ENCODE measurements at places on chromosomes 6 and 20.

DNA sequence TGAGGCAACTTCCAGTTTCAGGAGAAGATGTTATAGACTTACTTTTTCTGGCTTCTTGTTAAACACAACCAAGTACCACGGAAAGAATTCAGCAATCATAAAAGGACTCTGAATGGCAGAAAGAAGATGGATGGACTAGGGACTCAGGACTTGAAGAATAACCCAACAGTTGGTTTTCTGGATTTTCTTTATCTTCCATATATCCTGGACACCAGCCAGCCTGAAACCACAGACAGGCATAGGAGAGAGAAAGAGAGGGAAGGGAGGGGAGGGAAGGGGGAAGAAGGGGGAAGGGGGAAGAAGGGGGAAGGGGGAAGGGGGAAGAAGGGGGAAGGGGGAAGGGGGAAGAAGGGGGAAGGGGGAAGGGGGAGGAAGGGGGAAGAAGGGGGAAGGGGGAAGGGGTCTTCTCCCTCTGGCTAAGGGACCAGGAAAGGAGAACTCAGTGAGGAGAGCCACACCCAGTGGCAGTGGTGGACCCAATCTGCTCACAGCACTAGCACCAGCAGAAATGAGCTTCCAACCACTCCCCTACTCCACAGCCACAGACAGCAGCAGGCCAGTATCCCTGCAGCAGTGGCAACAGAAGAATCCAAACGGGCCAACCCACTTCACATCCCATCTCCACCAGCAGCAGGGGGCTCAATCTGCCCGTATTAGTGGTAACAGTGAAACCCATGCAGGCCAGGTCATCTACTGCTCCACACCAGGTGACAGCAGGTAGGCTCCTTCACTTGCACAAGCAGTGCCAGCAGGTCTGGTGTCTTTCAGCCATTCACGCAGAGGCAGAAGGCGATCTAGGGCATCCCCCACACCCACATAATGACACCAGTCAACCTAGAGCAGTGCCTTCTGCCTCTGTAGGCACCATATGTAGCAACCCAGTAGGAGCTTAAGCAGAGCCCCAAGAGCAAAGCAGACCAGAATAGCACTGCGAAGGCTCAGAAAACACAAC lies 78.6 kb downstream of the TRMT6 start:
- no peak for DNase-seq

GRCh38 chr20:62739581-62740285 lies 31.1 kb downstream of the NTSR1 start:
- no peak for DNase-seq

- DNase-seq, result no peak
Measured at GRCh38 chr6:18412644-18413043, 25.5 kb downstream of the RNF144B start.

DNA sequence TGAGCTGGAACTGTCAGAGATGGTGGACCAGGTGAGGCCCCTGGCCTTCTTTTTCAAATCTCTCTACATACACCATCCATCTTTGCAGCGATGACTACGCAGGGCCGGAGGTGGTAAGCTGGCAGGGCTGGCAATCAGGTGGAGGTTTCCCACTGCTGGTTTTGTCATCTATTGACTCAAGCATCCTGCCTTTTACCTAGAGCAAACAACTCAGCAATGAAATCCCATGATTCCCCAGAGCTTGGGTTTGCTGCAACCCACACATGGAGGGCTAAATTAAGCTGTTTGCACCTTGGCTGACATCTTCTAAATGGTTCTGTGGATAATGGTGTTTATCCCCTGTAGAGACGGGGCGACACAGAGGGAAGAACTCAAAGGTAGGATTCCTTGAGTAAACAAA lies 170.2 kb downstream of the SCP2D1 start:
- DNase-seq, result no peak
